Ovary (tissue), 10 donors: ENCODE measurements at places on chromosomes 5 and 9. TPM values are rescaled to one million over a fixed set of nuclear protein-coding genes. Genes with fewer than 3 reads are reported as not detected.

The SLC36A2 gene
- total RNA-seq, result not detected

The GRK6 gene
- 24.1 TPM for total RNA-seq

The TAF11L10 gene
- total RNA-seq, result not detected

The SPATA31A3 gene
- total RNA-seq, result not detected
